ENCODE measurements at places on chromosomes 7 and 10.

GRCh38 chr10:73559590-73559989 is 31.6 kb downstream of the USP54 start:
- H3K27ac ChIP-seq, result no peak overlapping the region
- no peaks in the 10 kb centered on the region for H3K27me3 ChIP-seq
- no peaks in the 10 kb centered on the region for H3K36me3 ChIP-seq

GRCh38 chr10:131698232-131698631 is 202.6 kb upstream of the PPP2R2D start:
- H3K4me1 ChIP-seq, result no peaks in the 10 kb centered on the region
- peaks cover 4% of the 10 kb centered on the region for H3K27me3 ChIP-seq
- DNase-seq, result no peak
- no peak overlapping the region for H3K27ac ChIP-seq
- H3K36me3 ChIP-seq, result no peaks in the 10 kb centered on the region
- H3K4me3 ChIP-seq, result no peak overlapping the region

- H3K27me3 ChIP-seq, result no peaks in the 10 kb centered on the region
- no peaks in the 10 kb centered on the region for H3K4me1 ChIP-seq
- H3K27ac ChIP-seq, result no peak overlapping the region
- no peak overlapping the region for H3K4me3 ChIP-seq
- no peak for DNase-seq
- no peaks in the 10 kb centered on the region for H3K36me3 ChIP-seq
These were observed 102.1 kb downstream of the PPP1R17 start for GRCh38 chr7:31788883-31789680.

- DNase-seq, result peak; percentile 10
- H3K4me3 ChIP-seq, result no peak overlapping the region
- H3K36me3 ChIP-seq, result no peaks in the 10 kb centered on the region
These were observed 170.9 kb upstream of the SMIM30 start for GRCh38 chr7:113289140-113289740.

GRCh38 chr10:22228167-22228938 is 10.5 kb upstream of the EBLN1 start:
- no peaks in the 10 kb centered on the region for H3K36me3 ChIP-seq
- H3K27me3 ChIP-seq, result no peaks in the 10 kb centered on the region
- H3K4me1 ChIP-seq, result no peaks in the 10 kb centered on the region
- H3K4me3 ChIP-seq, result peak overlapping the region; percentile 76

DNA sequence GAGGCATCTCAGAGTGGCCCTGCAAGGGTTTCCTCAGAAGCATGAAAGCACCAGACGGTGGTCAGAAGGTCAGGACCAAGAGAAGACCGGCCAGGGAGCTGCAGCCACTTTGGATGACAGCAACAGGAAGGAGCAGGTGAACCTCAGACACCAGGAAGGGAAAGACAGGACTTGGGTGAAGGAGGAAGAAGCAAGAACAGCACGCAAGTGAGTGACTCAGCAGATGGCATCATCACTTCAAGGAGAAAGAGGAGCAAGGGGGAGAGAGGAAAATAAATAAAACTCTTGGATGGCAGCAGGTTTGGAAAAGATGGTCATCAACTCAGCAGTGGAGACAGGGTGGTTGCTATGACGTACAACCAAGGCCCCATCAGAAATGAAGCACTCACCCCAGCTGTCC is 31.6 kb downstream of the NCAPG2 start:
- H3K4me3 ChIP-seq, result no peak overlapping the region
- no peaks in the 10 kb centered on the region for H3K4me1 ChIP-seq
- H3K27ac ChIP-seq, result no peak overlapping the region
- H3K27me3 ChIP-seq, result no peaks in the 10 kb centered on the region
- peaks cover 15% of the 10 kb centered on the region for H3K36me3 ChIP-seq

- H3K36me3 ChIP-seq, result no peaks in the 10 kb centered on the region
- H3K4me1 ChIP-seq, result peaks cover 16% of the 10 kb centered on the region
- H3K27me3 ChIP-seq, result no peaks in the 10 kb centered on the region
- H3K27ac ChIP-seq, result no peak overlapping the region
- peak overlapping the region; percentile 85 for H3K4me3 ChIP-seq
- DNase-seq, result no peak
These were observed 1.7 kb downstream of the HYCC1 start for GRCh38 chr7:23012186-23012585.

DNA sequence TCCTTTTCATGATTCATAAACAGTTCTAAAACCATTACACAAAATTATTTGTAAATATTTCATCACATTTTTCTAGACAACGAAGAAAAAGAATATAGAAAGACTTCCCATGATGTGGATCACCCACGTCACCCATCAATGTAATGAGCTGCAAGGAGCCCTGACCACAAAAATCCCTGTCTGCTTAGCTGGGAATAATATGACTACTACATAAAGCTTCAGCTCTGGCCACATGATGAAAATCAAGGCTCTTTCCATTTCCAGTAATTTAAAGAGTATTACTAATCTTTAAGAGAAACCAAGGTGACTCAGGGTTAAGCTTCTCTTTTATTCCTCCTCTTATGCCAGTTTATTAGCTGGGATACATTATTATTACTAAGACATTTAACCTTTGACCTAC is 180.8 kb upstream of the CACNA2D1 start:
- no peak for DNase-seq
- H3K4me3 ChIP-seq, result no peak overlapping the region
- no peak overlapping the region for H3K27ac ChIP-seq
- H3K36me3 ChIP-seq, result no peaks in the 10 kb centered on the region
- H3K4me1 ChIP-seq, result no peaks in the 10 kb centered on the region

DNA sequence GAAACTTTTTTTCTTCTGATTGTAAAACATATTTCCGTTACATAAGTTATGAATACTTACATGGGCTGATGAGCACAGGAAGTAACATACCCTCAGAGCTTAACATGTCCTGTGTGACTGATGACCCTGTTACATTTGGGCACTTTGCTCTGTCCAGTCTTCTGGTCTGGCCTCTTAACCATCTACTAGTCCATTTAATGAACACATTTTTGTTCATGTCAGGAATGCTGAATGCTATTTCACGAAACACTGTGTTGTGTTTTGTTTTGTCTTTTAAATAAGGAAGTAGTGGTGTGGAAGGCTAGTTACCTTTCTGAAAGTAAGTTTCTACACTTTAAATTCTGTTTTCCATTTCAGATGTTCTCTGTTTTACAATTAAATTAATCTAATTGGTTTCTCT is 77.7 kb downstream of the RBM33 start:
- H3K27me3 ChIP-seq, result no peaks in the 10 kb centered on the region
- H3K4me3 ChIP-seq, result no peak overlapping the region
- peaks cover 8% of the 10 kb centered on the region for H3K36me3 ChIP-seq
- no peaks in the 10 kb centered on the region for H3K4me1 ChIP-seq

DNA sequence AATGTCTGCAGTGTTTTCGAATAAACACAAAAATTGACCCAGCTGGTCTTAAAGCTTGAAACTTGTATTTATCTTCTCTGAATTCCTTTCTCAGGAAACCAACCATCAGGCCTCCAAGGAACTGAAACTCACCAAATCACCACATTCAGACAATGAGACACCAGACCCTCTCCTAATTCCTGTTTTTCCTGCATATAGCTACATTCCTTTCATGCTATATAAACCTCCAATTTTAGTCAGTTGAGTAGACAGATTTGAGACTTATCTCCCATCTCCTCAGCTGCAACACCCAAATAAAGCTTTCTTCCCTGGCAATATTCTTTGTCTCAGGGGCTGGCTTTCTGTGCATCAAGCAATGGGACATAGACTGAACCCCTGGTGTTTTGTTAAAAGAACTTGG is 317.0 kb downstream of the CACNA2D1 start:
- H3K27ac ChIP-seq, result no peak overlapping the region
- DNase-seq, result no peak
- no peaks in the 10 kb centered on the region for H3K4me1 ChIP-seq
- H3K4me3 ChIP-seq, result no peak overlapping the region
- H3K36me3 ChIP-seq, result no peaks in the 10 kb centered on the region

DNA sequence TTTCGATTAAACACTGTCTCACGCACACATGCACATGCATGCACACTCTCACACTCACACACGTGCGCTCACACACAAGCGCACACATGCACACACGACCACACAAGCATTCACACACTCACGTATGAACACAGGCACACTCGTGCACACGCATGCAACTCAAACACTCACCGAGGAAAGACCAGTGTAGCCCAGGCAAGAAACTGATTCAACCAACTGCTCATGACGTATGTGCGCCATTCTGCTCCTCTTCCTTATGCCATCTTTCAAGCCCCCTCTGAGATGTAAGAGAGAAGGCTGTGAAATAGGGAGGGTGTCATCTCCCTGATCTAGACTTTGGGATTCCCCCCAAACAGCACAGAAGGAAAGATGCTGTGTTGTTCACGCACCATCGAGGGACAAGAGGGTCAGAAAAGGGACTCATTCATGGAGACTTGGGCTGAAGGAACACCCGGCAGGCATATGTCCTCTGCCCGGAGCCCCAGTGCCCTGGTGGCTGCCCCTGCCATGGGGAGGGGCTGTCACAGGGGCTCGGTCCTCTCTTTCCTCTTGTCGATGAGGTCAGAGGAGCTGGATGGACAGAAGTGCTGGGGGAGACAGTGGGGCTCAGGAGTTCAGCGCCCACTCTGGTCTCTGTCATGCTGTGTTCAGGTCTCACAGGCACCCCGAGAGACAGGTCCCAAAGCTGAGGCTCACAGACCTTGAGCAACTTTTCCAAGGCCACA is 130.1 kb upstream of the SHH start:
- H3K27ac ChIP-seq, result no peak overlapping the region
- H3K36me3 ChIP-seq, result no peaks in the 10 kb centered on the region
- no peak for DNase-seq
- no peaks in the 10 kb centered on the region for H3K4me1 ChIP-seq
- H3K4me3 ChIP-seq, result no peak overlapping the region
- no peaks in the 10 kb centered on the region for H3K27me3 ChIP-seq

DNA sequence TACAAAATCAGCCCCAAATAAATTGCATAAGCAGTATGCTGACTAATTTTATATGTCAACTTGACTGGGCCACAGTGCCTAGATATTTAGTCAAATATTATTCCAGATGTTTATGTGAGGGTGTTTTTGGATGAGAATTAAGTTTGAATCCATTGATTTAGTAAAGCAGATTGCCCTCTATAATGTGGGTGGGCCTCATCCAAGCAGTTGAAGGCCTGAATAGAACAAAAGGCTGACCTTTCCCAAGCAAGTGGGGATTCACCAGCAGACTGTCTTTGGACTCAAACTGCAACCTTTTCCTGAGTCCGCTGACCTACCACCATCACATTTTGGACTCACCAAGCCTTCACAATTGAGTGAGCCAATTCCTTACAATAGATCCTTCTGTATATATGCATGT is 186.4 kb downstream of the ARHGAP12 start:
- H3K4me3 ChIP-seq, result no peak overlapping the region
- no peaks in the 10 kb centered on the region for H3K4me1 ChIP-seq
- DNase-seq, result no peak
- H3K27ac ChIP-seq, result no peak overlapping the region

GRCh38 chr10:104054430-104054829 is 31.2 kb downstream of the COL17A1 start:
- DNase-seq, result no peak
- H3K4me1 ChIP-seq, result peaks cover 5% of the 10 kb centered on the region
- no peaks in the 10 kb centered on the region for H3K36me3 ChIP-seq
- no peak overlapping the region for H3K4me3 ChIP-seq

GRCh38 chr7:158970132-158970531 is 113.8 kb downstream of the DYNC2I1 start:
- H3K4me3 ChIP-seq, result no peak overlapping the region
- no peaks in the 10 kb centered on the region for H3K36me3 ChIP-seq
- no peak for DNase-seq
- H3K27me3 ChIP-seq, result no peaks in the 10 kb centered on the region
- H3K27ac ChIP-seq, result no peak overlapping the region
- no peaks in the 10 kb centered on the region for H3K4me1 ChIP-seq

DNA sequence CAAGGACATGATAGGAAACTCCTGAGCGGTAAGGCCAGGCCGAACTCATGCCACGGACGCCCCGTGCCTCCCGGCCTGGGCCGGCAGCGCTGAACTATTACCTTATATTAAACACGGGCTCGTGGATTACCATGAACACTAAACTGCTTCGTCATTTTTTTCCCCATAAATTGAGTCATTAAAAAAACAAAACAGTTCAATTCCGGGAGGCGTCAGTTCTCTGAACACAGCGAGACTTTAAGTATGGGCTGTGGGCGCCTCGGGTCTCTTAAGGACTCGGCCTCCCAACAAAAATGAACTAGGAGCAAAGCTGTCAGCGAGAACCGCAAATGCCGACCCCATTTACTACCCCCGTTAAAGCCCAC is 519 bp downstream of the PITRM1 start:
- DNase-seq, result peak; percentile 5
- peaks cover 4% of the 10 kb centered on the region for H3K36me3 ChIP-seq
- no peaks in the 10 kb centered on the region for H3K27me3 ChIP-seq
- H3K4me1 ChIP-seq, result peaks cover 4% of the 10 kb centered on the region
- H3K27ac ChIP-seq, result peak overlapping the region; percentile 82

- no peak for DNase-seq
- H3K36me3 ChIP-seq, result peaks cover 7% of the 10 kb centered on the region
- peak overlapping the region; percentile 89 for H3K27ac ChIP-seq
- peak overlapping the region; percentile 97 for H3K4me3 ChIP-seq
These were observed 380 bp upstream of the AGBL3 start for GRCh38 chr7:134985894-134986362.

DNA sequence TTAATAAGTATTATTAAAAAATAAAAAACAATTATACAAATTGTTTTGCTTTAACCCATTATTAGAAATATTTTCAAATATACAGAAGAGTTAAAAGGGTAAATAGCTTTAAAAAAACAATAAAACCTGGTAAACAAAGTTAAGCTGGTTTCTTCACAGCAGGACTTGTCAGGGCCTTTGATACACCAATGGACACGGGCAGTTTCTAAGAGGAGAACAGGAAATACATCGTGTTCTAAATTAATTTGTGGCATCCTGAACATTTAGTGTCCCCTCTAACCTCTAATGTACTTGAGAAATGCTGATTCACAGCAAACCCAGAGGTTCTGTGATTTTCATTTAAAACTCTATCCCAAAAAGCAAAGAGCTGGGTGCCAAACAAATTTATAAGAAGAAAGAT is 80.8 kb downstream of the RAB11FIP2 start:
- no peaks in the 10 kb centered on the region for H3K4me1 ChIP-seq
- H3K27ac ChIP-seq, result no peak overlapping the region
- no peak for DNase-seq
